ENCODE measurements at places on chromosomes 6 and 20. TPM values are rescaled to one million over a fixed set of nuclear protein-coding genes. Genes with fewer than 3 reads are reported as not detected.

DNA sequence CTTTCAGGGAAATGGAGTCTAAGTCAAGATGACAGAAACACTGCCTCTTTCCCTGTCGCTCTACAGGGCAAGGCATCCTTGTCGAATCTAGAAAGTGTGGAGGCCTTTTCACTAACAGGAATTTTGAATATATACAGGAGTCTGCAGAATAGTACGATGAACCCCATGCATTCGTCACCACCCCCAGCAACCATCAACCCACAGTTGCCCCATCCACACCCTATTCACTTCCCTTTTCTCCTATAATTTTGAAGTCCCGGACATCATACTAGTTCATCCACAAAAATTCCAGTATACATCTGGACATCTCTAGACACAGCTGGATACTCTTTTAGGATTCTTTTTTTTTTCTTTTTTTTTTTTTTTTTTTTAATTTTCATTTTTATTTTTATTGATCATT is 80.7 kb upstream of the RIN2 start:
- DNase-seq, result no peak

Gene POM121L2
- not detected for total RNA-seq

DNA sequence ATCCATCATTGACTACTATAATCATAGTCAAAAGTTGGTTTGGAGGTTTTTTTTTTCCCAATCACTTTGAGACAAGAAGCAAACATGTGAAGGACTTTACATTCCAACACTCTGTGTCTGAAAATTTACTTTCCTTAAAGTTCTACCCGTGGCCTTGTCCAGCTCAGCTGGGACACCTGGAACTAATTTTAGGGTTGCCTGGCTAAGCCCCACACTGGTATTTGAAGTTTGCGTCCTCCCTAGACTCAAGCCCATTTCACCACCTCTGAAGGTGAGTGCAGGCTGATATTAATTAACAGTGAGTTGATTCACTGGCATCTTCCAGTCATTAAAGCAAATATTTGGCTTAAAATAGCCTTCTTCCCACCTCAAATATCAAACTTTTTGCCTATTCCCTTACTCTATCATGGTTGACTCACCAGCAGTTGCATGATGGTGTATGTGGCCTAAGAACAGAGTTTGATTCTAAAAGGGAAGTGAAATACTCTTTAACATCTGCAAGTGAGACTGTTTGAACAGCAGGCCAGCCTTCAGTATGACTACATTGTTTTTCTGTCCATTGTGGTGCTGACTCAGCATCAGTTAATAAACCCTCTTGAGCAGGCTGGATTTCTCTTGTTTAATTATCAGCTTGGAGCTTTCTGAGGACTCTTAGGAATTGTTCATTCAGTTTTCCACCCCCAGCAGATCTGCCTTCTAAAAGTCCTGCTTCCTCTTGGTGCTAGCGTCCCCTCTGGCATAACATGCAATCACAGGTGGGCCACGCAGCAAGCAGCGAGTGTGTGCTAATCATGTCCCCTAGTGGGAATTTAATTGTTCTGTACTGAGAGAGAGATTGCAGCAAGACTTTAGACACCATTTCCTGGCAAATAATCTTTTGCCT is 1.8 kb upstream of the PRDM1 start:
- no peak for DNase-seq

Gene NR2E1
- not detected for total RNA-seq

Gene EDN1
- 376 TPM for total RNA-seq

Gene UBE2C
- 28.8 TPM for total RNA-seq

DNA sequence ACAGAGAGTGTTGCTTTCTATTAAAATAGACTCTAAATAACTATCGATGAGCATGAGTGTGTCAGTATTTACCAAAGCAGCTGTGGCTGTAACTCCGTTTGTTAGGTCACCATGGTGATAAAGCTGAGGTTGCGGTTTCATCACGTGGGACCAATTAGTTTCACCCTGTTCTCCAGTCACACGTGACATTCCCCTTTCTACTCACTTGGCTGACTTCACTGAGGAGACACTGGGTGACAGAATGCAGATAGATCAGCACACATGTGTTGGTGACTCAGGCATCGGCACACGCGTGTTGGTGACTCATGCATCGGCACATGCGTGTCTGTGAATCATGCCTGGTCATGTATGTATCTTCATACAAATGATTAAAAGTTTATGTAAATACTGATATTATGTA is 285.4 kb downstream of the THBS2 start:
- no peak for DNase-seq

DNA sequence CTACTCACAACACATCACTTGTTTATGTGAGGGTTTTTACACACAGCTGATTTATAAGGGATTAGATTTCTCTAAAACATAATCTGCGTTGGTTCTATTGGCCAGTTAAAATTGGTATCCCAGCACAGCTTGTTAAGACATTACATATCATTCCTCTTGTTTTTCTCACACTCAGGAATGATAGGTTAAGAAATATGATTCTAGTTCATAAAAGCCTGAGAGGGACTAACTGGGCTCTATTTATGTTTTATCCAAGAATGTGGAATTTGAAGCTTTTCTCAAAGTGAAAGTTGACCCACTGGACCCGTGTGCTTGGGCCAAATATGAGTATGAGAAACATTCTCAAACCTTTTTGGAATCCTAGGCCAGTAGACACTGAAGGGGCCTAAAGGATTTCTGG is 117.3 kb downstream of the TMEM170B start:
- DNase-seq, result no peak

Gene ZSWIM3
- total RNA-seq, result 6.2 TPM

- no peak for DNase-seq
Observed at GRCh38 chr20:38202153-38202981, 37.3 kb upstream of the TGM2 start.

Gene OR12D3
- not detected for total RNA-seq

GRCh38 chr6:170173335-170173881 is 117.5 kb downstream of the DLL1 start:
- DNase-seq, result no peak

Gene IRF4
- not detected for total RNA-seq

Gene FRK
- total RNA-seq, result 0.06 TPM

DNA sequence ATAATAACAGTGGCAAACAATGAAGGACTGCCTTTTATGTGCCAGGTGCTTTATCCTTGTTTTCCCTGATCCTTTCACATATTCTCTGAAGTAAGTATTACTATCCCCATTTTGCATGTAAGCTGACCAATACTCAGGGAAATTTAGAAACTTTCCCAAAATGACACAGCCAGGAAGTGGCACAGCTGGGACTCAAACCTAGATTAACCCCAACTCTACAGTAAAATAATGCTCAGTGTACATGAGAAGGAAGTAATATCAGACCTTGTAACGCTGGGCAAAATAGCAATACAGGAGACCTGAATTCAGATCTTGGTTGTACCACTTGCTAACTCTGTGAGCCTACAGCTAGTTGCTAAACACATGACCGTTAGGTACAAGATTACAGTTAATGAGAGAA is 26.8 kb upstream of the NRSN1 start:
- no peak for DNase-seq

GRCh38 chr6:31765910-31766794 is 3.7 kb downstream of the SAPCD1 start:
- no peak for DNase-seq

Gene DEFB124
- not detected for total RNA-seq

- no peak for DNase-seq
Observed at GRCh38 chr6:166257911-166258318, 50.3 kb downstream of the PRR18 start.

DNA sequence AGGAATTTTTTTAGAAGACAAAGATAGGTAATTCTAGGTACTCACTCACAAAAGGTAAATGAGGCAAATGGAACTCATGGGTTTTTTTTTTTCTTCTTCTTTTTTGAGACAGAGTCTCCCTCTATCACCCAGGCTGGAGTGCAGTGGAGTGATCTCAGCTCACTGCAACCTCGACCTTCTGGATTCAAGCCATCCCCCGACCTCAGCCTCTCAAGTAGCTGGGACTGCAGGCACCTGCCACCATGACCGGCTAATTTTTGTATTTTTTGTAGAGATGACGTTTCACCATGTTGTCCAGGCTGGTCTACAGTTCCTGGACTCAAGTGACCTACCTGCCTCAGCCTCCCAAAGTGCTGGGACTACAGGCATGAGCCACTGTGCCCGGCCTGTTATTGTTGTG is 126.1 kb downstream of the LRRC1 start:
- DNase-seq, result no peak

DNA sequence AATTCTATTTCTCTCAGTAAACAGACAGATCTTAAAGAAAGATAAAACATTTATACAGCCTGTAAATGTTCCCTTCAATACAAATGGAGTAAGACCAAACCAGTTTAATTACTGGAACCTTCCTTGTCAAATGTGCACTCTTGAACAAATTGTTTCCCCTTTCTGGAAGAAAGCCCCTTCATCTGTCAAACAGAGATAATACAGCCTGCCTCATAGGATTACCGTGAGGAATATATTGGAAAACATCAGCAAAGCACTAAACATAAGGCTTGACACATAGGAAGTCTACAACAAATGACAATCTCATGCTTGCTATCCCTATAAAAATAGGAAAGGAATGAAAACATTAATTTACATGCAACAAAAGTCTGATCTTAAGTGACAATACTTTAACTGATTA is 173.8 kb downstream of the PTPRK start:
- no peak for DNase-seq

- DNase-seq, result no peak
Observed at GRCh38 chr6:159118924-159119323, 50.3 kb upstream of the FNDC1 start.

Gene POU5F1
- total RNA-seq, result not detected

DNA sequence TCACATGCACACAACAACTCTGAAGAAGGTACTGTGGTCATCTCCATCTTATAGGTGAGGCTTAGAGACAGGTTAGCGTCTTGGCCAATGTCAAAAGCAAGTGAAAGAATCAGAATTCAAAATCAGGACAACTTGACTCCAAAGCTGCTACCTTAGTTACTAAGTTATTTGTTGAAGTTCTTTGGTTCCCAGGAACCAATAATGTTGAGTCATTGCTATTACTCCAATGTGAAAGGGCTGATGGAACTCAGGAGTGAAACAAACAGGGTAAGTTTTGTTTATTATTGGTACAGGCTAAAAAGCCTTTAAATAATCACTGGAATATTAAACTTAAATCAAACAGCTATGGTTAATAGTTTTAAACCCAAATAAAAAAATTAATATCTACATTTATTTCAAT is 111.1 kb downstream of the PDSS2 start:
- DNase-seq, result no peak

- DNase-seq, result no peak
Observed at GRCh38 chr6:107867302-107867615, 43.1 kb upstream of the SCML4 start.

DNA sequence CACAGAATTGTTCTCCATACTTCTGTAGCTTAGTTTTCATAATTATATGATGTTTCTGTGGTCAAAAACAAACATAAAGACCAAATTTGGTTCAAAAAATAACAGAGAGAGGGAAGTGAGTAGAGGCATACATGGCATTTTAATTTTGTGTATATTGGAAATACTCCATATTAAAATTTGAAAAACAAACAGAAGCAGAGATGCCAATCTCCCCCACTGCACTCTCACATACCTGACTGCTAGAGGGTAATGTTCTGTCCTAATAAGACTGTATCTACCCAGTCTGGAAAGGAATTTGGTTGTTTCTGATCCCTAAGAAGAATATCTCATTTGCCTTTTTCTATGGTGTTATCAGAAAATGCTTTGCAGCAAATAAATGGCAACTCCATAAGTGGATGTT is 959.0 kb upstream of the FLRT3 start:
- DNase-seq, result no peak

- no peak for DNase-seq
Observed at GRCh38 chr6:164926686-164927085, 382.7 kb downstream of the C6orf118 start.

- peak; percentile 39 for DNase-seq
Observed at GRCh38 chr6:2725999-2726567, 24.6 kb downstream of the MYLK4 start.

GRCh38 chr6:25318589-25318988 is 39.4 kb downstream of the CARMIL1 start:
- no peak for DNase-seq

GRCh38 chr6:2911171-2911570 is 8.1 kb upstream of the SERPINB9 start:
- no peak for DNase-seq

Gene DLK2
- 0.92 TPM for total RNA-seq

DNA sequence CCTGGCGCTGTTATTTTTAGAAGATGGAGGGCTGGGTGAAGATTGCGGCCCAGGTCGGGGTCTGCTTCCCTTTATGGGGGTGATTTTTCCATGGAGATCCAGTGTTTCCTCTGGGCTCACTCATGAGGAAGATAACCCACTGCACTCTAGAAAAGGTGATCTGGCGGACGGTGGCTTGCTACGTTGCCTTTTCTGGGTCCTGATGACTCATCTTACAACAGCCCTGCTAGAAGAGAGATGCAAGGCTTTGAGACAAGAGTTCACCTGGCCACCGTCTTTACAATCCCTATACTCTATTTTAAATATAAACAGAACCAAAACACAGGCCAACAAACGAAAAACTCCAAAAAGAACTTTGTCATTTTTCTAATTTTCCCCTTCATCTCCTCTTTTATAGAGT is 182.1 kb upstream of the EXOC2 start:
- DNase-seq, result no peak

DNA sequence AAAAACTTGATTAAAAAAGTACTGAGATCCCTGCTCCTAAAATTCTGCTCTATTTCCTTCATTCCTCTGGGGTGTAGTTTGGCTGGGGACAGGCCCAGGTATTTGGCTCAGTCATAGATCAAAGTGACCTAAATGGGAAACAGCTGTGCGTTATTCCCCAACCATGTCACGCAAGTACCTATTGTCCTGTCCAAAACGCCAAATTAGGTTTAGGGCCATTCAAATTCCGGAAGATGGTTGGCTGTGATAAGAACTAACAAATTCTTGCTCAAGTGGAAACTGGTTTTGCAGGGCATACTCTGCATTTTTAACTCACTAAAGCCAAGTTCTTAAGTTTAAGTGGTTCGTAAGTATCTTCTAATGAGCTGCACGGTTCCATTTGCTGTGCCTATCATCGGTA is 147.6 kb upstream of the TMEM170B start:
- DNase-seq, result peak; percentile 92

DNA sequence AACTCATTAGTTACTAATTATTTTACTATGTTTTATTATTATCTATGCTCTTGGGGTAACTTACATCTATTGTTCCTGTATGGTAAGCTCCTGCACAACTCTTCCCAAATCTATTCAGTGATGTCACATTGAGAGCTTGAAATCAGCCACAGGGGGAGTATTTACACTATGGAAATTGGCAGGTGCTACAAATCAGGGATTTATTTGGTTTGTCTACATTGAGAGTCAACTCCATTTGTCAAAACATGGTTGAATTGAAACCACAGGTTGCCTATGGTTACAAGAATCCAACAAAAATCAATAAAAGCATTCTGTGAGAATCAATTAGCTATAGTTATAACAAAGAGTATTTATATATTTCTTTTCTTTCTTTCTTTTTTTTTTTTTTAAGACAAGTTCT is 3.9 kb upstream of the FITM2 start:
- DNase-seq, result no peak

DNA sequence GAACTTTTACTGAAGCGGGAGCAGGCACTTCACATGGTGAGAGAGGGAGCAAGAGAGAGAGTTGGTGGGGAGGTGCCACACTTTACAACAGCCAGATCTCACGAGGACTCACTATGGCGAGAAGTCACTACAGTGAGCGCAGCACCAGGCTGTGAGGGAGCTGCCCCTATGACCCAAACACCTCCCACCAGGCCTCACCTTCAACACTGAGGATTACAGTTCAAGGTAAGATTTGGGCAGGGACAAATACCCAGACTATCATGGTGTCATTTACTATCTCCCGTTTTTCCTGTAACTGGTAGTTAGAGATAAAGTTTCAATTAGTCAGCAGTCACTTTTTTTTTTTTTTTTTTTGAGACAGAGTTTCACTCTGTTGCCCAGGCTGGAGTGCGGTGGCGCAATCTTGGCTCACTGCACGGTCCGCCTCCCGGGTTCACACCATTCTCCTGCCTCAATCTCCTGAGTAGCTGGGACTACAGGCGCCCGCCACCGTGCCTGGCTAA is 7.8 kb downstream of the RBCK1 start:
- no peak for DNase-seq
